T-helper 2 cell treated with Interferon-gamma antibody and Interleukin-4, amounts not matched to agents 5 μg/mL and 100 μg/mL, for 36 hours (primary cell): ENCODE measurements at places on chromosomes 16 and 17.

- no peak for DNase-seq
These were observed 60.0 kb upstream of the CHMP6 start for GRCh38 chr17:80931421-80932265.

DNA sequence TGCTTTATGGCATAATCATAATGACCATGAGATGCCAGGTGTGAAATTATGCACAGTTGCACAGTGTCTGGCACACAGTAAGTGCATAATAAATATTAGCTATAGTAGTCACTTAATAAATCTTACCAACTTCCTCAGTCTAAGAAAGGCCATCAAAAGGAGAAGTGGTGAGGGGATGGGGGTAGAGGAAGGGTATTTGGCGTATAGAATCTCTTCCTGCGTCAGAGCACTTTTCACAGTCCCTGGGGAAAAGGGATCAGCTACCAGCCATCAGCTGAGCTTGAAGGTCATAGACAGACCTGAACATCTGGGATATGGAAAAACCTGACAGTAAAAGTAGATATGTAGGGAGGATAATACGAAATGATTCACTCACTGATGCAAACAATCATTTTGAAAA lies 5.8 kb downstream of the CRHR1 start:
- DNase-seq, result no peak

- DNase-seq, result no peak
These were observed 30.3 kb downstream of the ATPAF2 start for GRCh38 chr17:18008496-18009268.

DNA sequence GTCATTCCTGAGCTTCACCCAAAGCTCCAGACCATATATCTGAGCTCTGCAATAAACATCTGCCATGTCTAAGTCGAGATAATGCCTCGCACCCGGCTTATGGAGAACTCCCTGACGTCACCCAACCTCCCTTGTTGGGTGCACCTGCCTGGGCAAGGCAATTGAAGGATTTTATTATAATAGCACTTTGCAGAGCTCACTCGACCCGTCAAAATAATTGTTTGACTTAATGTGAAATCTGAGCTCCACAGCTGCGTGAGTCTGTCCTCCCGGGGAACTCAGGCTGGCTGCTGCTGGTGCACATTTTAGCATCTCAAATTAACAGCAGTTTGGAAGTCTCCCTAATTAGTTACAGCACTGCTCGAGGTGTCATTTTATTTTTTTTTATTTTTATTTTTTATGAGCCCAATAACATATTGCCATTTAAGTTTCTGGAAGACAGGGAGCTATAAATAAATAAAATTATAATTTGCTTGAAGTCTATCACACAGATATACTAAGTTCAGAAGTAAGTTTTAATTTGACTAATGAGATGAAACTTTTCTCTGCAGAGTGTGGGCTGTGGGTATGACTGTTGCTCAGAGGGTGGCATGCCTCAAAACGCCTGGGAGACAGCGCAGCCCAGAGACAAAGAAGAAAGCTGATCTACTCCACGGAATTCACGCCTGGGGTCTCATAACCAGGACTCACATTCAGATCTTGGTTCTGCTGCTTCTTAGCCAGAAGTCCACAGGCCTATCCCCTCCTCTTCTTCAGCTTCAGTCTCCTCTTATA lies 401.4 kb upstream of the C16orf82 start:
- peak; percentile 37 for DNase-seq

DNA sequence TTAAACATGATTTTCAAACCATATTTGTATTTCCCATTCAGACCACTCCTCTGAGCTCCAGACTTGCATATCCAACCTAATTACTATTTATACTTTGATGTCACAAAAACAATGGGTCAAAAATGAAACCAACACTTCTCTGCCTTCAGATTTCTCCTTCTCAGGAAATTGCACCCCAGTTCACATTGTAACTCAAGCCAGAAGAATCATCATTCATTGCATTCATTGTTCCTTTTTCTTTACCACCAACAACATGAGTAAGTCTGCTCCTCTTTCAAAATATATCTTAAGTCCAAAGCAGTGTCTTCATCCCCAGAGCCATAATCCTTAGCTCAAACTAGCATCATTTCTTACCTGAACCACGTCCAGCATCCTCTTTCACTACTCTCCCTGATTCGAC lies 2.6 kb upstream of the AKAP1 start:
- DNase-seq, result no peak

DNA sequence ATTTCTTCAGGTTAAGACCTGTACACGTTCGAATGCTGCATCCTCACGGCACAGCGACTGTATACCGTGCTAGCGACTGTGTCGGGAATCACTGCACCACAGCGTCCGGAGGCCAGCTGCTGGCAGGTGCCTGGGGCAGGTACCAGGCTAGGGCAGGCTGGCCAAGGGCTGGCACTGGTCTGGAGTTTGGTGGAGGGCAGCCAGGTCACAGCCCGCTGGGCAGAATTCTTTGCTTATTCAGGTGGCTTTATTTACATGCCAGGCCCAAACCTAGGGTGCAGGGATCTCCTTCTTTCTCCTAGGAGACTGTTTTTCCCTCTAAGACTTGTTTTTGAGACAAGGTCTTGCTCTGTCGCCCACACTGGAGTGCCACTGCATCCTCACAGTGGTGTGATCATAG lies 37.9 kb downstream of the COTL1 start:
- no peak for DNase-seq
